ENCODE measurements at places on chromosomes 13 and 19.

- no peak for DNase-seq
These were observed 134.2 kb downstream of the FRY start for GRCh38 chr13:32165796-32166195.

GRCh38 chr13:72570019-72570418 lies 157.4 kb downstream of the MZT1 start:
- no peak for DNase-seq

DNA sequence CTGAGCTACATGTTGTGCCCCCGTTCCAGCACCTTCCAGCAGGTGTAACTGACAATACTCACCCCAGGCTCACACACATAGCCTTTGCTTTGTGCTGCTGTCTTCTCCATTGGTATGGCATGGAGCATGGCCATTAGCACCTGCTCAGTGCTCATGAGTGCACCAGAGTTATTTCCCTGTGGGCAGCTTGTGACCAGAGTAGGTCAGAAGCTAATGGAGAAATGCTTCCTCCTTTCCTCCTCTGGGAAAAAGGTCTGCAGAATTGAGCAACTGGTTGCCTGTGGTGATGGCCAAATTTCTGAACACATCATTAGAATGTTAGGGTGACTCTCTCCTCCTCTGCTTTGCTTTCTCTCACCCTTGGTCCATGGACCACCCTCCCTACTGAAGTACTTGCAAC lies 344.5 kb upstream of the TMTC4 start:
- peak; percentile 86 for DNase-seq

- DNase-seq, result peak; percentile 19
These were observed 12.8 kb downstream of the ANKRD27 start for GRCh38 chr19:32662186-32662585.

GRCh38 chr13:80337288-80338081 lies 3.4 kb downstream of the SPRY2 start:
- DNase-seq, result peak; percentile 20

- no peak for DNase-seq
These were observed 94.0 kb upstream of the PEG3 start for GRCh38 chr19:56934438-56935090.

- DNase-seq, result peak; percentile 59
These were observed 299.3 kb downstream of the NDFIP2 start for GRCh38 chr13:79780240-79780639.

DNA sequence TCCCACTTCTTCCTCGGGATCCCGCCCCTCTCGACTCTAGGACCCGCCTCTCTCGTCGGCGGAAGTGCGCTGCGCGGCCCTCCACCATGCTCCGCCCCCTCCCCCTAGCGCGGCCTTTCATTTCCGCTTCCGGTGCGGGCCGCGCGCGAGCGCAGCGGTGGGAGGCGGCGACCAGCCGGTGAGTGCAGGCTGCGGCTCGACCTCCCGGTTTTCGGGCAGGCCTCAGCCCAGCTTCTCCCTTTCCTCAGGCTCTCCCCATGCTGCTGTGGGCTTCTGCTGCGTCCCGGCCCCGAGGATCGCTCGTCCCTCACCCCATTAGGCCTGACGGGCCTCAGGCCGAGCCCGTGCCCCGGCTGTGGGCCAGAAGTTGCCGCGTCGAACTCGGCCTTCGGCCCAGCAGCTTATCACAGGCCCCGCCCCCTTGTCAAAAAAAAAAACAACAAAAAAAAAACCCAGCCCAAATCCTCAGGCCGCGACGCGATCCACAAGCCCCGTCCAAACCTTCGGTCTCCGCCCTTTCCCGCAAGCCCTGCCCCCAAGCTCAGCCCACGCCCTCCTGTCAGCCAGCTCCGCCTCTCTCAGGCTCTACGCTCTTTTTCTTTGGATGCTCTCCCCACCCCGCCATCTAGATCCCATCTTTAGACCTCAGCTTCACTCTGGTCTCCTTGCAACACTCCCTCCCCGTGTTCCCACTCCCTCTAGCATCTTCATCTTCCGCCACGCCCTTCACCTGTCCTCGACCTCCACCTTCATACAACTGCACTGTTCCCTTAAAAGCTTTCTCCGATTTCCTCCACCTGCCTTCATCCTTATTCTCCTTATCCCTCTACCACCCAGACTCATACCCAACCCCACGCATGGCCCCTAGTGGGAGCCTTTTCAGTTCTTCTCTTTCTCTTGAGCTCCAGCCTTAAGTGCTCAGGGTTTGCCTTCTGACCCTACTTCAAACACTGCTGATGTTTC lies at the start of gene CLASRP:
Gene CLASRP (plus strand): TSS at position 115 of the 963 bp plus-strand sequence. CDS start 1,168 bp downstream, outside the sequence.
- peak; percentile 87 for DNase-seq

GRCh38 chr19:5074407-5074806 lies 105.5 kb downstream of the KDM4B start:
- DNase-seq, result no peak

DNA sequence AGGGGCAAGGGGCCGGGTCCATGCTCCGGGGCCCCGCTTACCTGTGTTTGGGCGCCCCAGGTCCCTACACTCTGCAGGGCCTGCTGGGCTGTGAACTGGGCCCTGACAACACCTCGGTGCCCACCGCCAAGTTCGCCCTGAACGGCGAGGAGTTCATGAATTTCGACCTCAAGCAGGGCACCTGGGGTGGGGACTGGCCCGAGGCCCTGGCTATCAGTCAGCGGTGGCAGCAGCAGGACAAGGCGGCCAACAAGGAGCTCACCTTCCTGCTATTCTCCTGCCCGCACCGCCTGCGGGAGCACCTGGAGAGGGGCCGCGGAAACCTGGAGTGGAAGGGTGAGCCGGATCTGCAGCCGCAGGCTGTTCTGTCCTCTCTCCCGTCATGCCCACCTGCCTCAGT lies 1.7 kb downstream of the FCGRT start:
- no peak for DNase-seq

GRCh38 chr13:112874751-112875300 lies 94.2 kb upstream of the MCF2L start:
- DNase-seq, result no peak

DNA sequence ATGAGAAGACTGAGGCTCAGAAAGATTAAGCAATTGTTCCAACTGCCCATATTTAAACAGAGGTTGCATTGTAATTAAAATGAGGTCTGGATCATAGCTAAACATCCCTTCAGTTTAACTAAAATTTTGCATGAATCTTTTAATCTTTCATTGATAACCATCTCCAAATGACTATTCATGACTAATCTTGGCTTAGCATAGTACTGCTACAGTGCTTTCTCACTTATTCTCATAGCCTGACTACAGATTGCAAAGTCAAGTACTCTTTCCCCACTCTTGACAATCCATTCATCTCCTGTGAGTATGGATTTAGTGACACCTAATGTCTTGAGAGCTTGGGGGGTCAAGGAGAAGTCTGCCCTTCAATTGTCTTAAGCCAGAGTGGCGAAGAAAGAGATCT lies 258.4 kb downstream of the RFC3 start:
- no peak for DNase-seq

GRCh38 chr13:31980830-31981229 lies 50.7 kb upstream of the FRY start:
- DNase-seq, result peak; percentile 17

GRCh38 chr19:38250821-38251563 lies 5.2 kb downstream of the PPP1R14A start:
- DNase-seq, result no peak

DNA sequence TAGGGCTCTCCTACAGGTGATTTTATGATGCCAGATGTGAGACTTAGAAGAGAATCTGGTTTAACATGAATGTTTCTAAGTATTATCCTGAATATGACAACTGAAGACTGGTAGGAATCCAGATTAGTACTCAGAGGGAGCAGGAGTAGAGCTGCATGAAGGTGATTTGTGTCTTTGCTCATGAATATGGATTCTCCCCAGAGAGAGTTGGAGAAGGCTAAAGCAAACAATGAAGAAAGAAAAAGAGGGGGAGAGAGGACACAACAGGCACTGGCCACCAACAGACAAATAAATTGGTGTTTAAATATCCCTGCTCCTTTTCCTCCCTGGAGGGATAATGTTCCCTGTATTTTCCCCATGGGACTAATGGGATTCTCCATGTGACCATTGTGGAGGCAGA lies 427.0 kb upstream of the KLF12 start:
- no peak for DNase-seq

GRCh38 chr19:3279306-3279705 lies 54.8 kb downstream of the CELF5 start:
- DNase-seq, result no peak

DNA sequence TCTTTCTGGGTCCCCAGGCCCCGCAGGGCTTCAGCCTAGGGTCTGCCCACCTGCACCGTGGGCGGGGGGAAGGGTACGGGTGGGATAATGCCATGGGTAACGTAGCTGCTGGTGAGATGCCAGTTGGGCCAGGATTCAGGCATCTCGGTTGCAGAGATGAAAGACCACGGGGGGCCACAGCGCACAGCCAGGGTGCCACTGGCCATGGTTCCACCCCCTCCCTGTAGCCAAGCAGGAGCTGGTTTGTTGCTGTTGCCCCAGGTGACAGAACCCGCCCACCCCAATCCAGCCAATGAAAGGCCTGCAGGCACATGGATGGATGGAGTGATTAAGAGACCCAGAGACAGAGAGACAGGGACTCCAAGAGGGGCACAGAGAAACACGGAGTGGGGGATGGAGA lies 1.0 kb upstream of the CGB7 start:
- DNase-seq, result peak; percentile 21

DNA sequence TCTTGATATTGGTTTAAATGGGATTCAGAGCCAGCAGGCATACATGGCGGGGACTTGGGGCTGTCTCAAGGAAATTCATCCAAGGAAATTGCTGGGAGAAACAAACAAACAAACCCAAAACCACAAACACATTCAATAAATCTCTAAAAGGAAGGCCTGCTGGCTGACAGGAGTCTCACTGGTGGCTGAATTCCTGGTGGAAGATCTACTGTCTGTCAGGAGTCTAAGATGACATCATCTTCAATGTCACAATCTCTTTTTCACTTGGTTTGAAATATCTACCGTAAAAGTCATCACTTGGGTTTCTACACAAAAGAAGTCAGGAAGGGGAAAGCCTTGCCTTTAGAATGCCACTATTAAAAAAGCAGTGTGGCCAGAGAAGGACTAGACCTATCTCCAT lies 87.9 kb downstream of the KLF5 start:
- peak; percentile 60 for DNase-seq

DNA sequence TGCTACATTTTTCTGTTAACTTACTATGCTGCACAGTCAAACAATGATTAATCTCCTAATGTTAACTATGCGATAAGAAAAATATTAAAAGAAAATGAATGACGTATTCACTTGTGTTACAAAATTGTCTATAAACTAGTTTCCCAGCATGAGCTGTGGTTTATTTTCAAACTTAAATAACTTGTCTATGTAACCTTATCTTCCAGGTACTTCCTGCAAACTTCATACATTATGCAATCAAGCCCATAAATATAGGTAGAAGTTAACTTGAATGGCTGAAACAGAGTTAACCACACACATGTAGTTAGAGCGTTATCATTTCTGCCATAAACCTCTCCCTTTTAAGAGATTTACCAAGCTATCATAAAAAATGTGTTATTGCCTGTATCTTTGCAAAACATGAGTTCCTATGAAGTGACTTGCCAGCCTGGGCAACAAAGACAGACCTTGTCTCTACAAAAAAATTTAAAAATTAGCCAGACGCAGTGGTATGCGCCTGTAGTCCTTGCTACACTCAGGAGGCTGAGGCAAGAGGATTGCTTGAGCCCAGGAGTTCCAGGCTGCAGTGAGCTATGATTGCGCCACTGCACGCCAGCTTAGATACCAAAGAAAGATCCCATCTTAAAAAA lies 17.7 kb upstream of the KLF5 start:
- no peak for DNase-seq

GRCh38 chr19:52658595-52658994 lies 20.4 kb upstream of the ZNF83 start:
- DNase-seq, result no peak

DNA sequence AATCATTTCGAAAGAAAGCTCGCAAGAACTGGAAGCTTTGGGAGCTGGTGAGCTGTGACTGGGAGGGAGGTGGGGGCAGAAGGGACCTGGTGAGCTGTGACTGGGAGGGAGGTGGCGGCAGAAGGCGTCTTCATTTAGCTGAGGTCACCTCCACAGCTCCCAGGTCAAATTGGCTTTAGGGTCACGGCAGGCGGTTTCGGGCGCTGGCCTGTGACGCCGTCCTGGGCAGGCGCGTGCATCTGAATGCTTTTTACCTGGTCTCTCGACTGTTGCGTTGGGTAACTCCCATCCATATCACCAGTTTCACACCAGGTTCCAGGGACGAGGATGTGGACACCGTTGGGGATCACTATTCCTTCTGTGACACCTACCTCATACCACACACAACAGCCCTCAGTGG lies 29.2 kb downstream of the C2CD4C start:
- DNase-seq, result no peak

DNA sequence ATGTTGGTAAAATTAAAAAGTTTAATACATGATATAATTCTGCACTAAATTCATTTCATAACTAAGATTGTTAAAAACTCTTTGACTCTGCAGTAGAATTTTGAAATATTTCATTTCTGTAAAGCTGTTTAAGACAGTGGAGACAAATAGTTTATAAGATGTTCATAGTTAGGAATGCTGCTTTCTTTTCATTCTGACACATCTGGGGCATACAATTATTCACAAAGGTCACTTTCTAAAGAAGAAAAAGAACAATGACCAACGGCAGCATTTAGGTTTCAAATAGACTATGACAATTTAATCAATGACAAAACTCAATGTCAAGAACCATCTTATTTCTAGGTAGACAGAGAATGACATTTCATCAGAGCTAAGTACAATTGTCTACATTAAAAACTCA lies 1422.1 kb downstream of the PCDH9 start:
- peak; percentile 36 for DNase-seq

- DNase-seq, result no peak
These were observed 58.9 kb upstream of the C1QTNF9 start for GRCh38 chr13:24250376-24251057.

GRCh38 chr19:42198676-42199439 lies 18.6 kb downstream of the DEDD2 start:
- no peak for DNase-seq

GRCh38 chr19:38729653-38730469 lies 14.4 kb downstream of the CAPN12 start:
- DNase-seq, result peak; percentile 67

DNA sequence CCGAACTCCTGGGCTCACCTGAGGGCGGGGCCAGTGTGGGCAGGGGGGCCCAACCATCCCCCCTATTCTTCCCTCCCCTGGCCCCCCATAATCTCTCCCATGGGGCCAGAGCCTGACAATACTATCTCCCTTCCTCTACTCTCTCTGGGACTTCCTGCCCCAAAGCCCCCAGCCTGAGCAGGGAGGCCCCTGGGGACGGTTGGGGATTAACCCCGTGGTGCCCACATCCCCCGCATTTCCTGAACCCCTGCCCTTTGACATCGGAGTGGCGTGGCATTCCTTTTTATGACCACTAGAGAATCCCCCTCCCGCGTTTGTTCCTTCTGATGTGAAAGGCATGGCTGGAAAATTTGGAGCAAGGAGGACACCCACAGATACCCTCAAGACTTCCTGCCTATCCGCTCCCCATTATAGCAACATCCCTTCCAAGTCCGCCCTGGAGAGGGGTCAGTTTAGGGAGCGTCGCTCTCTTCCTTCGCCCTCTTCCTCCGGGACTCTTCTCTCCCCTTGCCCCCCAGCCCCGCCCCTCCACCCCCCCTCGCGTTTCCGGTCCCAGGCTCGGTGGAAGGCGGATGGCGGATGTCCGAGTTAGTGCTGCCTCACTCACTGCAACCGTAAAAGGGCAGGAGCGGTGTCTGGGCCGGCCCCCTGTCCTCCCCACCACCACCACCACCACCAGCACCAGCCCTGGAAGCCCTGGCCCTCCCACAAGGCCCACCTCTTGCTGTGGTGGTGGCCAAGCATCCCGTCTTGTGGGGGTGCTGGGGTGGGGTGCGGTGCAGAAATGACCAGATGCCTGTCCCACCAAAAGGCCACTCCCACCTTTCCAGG lies 1.8 kb downstream of the VASP start:
- DNase-seq, result peak; percentile 80

All from kidney tubule cell (primary cell).